Glomerular endothelial cell (primary cell): ENCODE measurements at places on chromosomes 4 and X. TPM values are rescaled to one million over a fixed set of nuclear protein-coding genes. Genes with fewer than 3 reads are reported as not detected.

DNA sequence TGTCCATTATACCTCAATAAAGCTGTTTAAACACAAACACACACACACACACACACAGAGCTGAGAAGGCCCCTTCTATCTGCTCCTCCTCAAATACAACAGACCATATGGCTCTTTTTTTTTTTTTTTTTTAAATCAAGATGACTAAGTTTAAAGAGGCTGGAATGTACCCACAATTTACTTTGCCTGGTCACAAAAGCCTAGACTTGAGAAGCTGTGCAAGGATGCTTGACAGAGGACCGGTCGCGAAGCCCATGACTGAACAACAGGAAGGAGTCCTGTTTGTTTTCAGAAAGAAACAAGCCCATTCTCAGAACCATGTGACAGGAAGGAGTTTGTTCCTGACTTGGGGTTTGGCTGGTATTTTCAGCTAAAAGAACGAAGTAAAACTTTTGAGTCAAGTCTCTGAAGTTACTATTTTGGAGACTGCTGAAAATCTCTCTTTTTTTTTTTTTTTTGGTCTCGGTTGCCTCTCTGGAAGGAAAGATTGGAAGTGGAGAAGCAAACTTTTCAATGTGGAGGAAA lies 650.9 kb upstream of the TENM3 start:
- DNase-seq, result no peak

GRCh38 chrX:53422086-53422860 lies at the start of gene SMC1A:
SMC1A (minus strand) TSS chrX:53422654; CDS start chrX:53422600, 54 bp downstream.
- DNase-seq, result peak; percentile 90

GRCh38 chr4:86918539-86919072 lies 16.2 kb upstream of the AFF1 start:
- DNase-seq, result no peak

DNA sequence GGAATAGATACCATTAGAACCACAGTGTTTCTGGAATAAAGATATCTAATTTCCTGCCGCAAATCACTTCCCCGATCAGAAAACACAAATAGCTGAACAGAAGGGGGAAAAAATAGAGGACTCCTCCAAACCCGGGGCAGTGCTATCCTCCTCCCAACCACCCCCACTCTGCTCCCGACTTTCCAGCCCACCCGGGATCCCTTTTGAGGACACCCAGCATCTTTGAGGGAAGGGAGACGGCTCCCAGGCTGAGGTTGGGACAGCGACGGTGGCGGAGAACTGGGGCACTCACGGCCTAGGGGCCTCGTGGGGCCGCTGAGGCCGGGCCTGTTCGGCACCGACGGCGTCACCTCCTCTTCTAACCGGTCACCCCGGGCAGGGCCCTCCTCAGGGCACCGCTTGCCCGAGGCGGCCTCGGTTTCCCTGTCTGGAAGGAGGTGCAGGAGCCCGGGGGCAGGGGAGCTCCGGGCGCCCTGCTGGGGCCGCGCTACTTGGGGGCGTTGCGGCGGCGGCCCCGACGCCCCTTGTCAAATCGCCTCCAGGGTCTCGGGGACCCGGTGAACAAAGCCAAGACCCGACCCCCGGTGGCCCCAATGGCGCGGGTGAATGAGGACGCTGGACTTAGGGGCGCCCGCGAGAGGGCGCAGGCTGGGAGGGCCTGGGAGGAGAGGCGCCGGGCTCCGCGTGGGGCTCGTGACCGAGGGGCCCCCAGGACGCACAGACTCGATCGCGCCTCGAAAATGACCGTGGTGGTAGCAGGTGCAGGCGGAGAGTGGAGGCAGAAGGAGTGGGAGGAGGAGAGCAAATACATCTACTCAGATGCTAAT lies 6.9 kb upstream of the ARX start:
- DNase-seq, result no peak

Gene CENPVL1
- total RNA-seq, result not detected in 2 replicates

DNA sequence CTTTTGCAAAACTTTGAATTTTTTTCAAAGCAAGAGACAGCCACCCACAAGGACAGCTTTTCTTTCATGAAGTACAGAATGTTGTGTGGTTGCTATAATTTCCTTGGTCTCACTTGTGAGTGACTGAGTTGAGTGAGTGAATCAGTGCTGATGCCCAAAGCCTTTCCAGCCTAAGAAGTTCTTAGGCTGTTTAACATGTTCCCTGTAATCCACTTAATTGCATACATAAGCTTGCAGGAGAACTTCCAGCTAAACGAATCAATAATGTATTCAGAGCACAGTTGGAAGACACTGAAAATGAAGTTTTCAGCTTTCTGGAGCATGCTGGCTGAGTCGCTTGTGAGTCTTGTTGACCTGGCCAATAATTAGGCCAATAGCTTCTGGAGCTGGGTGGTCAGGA lies 42.0 kb upstream of the GK2 start:
- DNase-seq, result no peak

Gene LRCH2
- 2.7 and 5.5 TPM in 2 replicates for total RNA-seq

DNA sequence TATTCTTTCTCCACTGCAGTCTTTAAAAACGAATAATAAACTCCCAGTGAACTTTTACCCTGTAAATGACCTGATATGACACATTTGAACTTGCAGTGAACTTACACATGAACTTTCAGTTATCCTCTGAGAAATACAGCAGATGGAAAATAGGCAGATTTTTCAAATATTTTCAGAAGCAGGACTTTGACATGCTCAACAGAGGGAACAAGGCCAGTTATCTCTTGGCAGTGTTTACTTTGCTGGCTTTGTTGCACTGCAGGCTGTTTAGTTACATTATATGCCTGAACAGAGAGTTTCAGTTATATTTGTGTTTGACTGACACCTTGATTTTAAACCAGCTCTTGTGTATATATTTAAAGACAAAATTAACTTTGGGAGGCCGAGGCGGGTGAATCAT lies 47.6 kb upstream of the FGG start:
- DNase-seq, result no peak

- no peak for DNase-seq
Measured at GRCh38 chr4:89539797-89540711, 232.5 kb upstream of the GPRIN3 start.

- DNase-seq, result no peak
Measured at GRCh38 chrX:132924426-132924825, 34.0 kb downstream of the HS6ST2 start.

DNA sequence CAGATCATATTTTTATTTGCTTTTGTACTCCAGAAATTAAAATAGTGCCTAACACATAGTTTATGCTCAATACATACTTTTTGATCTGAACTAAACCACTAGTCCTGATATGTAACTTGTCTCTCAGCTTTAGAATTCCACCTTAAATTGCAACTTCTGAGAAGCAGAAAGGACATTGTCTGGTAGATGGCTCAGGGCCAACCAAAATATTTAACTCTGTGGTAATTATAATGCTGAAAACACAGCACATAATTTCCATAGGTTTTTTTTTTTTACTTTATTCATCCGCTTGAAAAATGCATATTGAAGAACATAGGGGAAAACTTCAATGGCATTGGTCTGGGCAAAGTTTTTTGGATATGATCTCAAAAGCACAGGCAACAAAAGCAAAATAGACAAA lies 59.3 kb downstream of the AREG start:
- peak; percentile 82 for DNase-seq

GRCh38 chr4:56371426-56372220 lies 15.7 kb downstream of the AASDH start:
- DNase-seq, result no peak

DNA sequence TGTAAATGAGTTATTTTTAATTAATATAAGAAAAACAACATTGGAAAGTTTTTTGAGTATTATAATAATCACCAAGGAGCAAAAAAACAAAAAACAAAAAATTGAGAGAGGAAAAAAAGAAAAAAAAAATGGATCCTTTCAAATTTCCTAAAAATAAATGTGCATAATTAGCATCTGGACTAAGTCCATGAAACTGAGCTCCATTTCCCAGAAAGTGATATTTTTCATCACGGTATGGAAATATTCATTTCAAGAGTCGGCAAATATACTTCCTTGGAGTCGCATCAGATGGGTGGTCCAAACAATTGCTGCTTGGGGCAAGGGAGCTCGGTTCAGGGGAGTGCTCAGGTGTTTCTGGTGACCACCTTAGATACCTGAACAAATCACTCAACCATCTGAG lies 305.1 kb downstream of the LDB2 start:
- DNase-seq, result no peak

DNA sequence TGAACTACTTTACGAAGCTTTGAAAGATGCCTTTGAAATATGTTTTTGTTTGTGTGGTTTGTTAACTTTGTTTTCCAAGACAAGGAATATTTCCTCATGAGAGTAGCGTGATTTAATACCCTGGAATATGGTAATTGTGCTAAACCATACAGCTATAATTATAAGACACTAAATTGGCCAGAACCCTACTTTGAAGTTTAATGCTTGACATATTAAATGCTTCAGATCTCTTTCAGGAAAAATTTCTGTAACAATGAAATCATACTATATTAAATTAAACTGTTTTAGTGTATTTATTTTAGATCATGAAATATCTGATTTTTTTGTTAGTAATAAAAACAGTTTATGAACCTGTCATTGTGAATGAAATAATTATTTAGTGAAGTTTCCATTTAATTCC lies 63.5 kb downstream of the DCLK2 start:
- DNase-seq, result no peak

- DNase-seq, result no peak
Measured at GRCh38 chrX:29858714-29859113, 356.6 kb upstream of the MAGEB2 start.

GRCh38 chr4:159070742-159071141 lies 32.1 kb upstream of the RAPGEF2 start:
- no peak for DNase-seq

Gene SLIT2
- 3.3 and 6.6 TPM in 2 replicates for total RNA-seq

- no peak for DNase-seq
Measured at GRCh38 chr4:24686866-24687692, 102.7 kb upstream of the DHX15 start.
